Iris pigment epithelial cell (primary cell): ENCODE measurements at places on chromosomes 11 and 22.

DNA sequence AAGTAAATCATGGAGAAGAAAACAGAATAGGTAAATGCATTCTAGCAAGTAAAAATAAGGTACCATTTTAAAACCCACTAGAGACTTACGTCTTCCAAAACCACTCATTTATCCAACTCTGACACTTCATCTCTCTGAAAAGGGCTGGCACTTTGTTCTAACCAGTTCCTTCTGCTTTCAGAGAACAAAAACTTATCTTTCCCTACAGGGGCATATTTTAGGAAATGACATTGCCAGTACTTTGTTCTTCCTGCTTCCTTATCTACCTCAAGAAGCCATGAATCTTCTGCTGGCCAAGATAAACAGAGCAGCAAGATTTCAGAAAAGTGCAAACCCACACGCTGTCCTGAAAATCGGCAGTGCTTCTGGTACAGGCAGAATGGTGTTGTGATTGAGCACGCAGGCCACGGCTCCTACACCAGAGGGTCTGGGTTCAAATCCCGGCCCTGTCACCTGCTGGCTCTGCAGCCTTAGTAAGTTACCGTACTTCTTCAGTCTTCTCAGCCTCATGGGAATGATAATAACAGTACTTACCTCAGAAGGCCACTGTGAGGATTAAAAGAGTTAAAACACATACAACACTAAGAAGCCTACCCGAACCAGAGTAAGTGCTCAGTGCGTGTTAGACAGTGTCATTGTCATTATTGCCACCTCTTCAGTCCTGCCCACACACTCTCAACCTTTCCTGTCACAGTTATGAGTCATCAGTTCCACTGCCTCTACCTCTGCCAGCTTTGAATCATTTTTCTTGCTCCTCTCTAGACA is 11.0 kb downstream of the MPZL3 start:
- DNase-seq: peak; percentile 22

GRCh38 chr22:28068826-28069225 is 149.8 kb upstream of the PITPNB start:
- no peak for DNase-seq

- peak; percentile 87 for DNase-seq
These were observed 22.2 kb upstream of the CBX7 start for GRCh38 chr22:39174498-39175352.

GRCh38 chr11:114290503-114291235 is 5.5 kb upstream of the NNMT start:
- peak; percentile 84 for DNase-seq

DNA sequence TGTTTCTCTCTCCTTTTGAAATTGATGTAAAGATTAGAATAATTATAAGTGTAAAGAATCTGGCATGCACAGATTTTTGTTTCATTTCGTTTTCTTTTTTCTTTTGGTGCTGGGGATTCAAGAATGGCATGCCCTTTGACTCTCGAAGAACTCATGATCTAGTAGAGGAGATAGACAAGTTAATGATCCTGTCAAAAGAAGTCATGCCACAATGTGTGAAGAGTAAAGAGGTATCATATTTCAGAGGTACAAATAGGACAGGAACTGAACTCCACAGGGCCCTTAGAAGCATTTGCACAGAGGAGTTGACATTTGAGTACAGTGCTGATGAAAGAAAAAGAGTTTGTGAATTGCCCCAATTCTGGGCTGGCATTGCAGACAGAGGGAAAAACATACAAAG is 708.0 kb upstream of the ARHGAP42 start:
- DNase-seq: no peak

GRCh38 chr11:69276165-69276564 is 17.8 kb upstream of the MYEOV start:
- no peak for DNase-seq

GRCh38 chr11:95070471-95070870 is 3.8 kb downstream of the SRSF8 start:
- no peak for DNase-seq

DNA sequence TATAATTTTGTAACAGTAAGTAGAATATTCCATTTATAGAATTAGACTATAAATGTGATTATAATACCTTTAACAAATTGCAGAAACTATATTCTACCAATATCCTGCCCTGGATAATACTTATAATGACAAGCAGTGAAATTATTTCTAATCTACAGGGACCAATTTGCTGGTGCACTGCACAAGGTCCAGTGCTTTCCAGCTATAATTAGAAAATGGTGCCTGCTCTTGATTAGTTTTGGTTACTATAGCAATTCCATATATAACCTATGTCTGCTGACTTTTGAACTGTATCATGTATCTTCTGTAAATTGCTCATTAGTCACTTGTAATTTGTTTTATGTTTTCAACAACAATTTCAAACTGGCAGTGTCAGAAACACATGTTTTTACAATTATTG is 23.1 kb downstream of the FANCF start:
- no peak for DNase-seq

DNA sequence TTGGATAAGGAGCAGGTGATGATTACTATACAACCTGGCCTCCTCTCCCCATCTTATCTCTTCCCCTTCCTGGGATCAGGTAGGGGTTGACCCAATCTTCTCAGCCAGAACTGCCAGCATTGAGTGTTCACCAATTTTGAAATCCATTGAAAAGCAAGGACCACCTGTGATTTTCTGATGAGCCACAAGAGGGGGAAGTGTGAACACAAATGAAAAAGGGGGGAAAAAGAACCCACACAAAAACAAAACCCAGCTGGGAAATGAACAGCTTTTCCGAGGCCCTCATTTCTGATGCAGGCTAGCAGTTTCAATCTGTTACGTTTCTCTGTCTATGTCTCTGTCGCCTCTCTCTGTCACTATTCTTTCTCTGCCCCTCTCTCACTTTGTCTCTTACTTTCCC is 161.9 kb downstream of the INSC start:
- DNase-seq: peak; percentile 5

DNA sequence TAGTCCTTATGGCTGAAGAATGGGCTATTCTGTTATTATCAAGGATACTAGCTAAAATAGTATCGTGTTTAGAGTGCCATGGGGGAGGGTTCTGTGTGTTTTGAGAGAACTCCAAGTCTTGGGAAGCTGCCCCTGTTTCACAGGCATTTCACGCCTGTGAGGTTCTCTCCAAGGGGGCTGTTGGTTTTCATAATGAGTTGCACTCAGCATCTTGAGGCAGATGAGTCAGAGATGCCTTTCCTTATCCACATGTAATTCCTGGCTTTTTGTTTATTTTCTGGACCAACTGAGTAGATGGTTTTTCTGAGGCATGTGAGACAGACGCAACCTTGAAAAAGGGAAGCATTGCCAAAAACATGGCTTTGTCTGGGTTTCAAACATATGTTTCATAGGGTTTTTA is 203.7 kb downstream of the ARHGAP42 start:
- DNase-seq: peak; percentile 95

- no peak for DNase-seq
These were observed 33.2 kb downstream of the SPATA19 start for GRCh38 chr11:133811850-133812685.

- no peak for DNase-seq
These were observed 823 bp upstream of the MUC15 start for GRCh38 chr11:26572770-26573402.

DNA sequence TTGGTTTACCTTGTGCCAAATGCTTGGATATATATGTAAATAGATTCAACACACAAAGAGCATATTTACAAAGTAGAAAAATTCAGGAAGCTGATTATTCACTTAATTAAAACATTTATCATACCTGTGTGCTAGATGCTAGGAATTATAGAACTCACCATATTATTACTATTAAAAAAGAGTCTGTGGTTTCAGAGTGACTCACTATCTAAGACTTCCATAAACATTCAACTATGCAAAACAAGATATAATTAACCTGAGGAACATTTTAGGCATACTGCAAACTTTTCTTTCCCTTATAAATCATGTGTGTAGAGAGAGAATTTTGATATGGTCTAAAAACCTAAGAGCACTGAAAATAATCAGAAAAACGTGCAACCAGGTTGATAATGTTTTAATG is 27.3 kb downstream of the CTSC start:
- DNase-seq: peak; percentile 63

DNA sequence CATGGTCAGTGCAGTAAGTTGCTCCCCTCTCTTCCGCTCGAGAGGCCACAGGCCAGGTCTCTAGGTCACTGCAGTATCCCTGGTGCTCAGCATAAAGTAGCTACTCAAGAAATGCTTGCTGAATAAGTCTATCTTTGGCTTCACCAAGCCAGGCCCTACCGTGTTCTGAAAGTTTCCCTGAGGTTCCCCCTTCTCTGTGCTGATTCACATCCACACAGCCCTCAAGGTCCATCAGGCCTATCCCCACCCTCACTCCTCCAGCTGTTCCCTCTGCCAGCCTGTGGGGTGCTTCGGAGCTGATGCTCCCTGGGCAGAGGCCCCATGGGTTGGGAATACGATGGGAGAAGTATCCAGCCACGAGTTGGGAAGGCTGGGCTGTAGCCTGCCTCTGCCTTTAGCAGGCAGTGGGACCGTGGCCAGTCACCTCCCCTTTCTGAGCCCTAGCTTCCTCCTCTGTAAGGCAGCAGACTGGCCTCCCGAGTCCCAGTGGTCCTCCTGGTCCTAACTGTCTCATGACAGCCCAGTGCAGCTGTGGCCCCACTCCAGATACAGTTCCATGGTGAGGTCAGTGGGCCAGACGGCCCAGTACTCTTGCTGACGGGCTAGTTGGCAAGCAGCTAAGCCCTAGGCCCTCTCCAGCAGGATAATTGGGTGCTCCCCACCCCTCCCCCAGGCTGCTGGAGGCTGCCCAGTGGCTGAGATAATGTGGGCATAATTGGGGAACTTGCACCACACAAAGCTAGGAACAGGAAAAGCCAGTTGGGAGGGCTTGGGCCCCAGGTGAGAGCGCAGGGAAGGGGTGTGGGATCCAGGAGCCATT is 48.2 kb downstream of the NECTIN1 start:
- DNase-seq: peak; percentile 16

DNA sequence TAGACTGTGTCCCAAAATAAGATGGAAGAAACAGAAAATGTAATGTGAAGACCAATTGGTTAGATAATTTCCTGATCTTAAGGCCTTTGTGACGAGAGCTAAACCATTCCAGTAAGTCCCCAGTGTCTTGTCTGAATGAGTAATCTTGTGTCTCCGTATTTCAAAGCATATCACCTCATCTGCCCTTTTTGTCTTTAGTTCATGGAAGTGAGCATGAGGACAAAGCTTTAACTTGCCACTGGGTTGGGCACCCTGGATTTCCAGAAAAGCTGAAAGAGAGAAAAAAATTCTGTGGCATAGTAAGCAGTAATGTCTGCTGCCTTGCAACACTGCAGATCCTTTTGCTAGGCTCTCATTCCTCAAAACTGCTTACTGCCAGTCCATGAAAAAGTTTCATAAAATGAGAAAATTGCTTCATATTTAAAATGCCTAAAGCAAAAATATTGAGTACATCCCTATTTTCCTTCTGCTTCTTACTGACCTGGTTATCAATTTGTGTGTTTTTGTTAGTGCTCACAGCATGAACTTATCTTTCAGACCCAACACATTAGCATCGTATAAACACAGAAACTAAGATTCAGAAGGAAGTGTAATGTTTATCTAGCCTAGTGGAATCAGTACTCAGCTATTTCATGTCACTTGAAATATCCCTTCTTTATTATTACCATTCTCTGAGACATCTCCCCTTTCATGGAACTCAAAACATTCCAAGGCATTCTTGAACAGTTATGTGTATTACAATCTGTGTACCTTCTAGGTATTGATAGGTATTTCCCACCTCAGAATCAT is 5.3 kb downstream of the CASP12 start:
- peak; percentile 78 for DNase-seq

- no peak for DNase-seq
These were observed 986.5 kb upstream of the CHORDC1 start for GRCh38 chr11:91209306-91209705.

- no peak for DNase-seq
These were observed 15.4 kb downstream of the PPM1F start for GRCh38 chr22:21937041-21937820.

GRCh38 chr11:67606093-67606491 is 644 bp upstream of the NDUFV1 start:
- DNase-seq: no peak

DNA sequence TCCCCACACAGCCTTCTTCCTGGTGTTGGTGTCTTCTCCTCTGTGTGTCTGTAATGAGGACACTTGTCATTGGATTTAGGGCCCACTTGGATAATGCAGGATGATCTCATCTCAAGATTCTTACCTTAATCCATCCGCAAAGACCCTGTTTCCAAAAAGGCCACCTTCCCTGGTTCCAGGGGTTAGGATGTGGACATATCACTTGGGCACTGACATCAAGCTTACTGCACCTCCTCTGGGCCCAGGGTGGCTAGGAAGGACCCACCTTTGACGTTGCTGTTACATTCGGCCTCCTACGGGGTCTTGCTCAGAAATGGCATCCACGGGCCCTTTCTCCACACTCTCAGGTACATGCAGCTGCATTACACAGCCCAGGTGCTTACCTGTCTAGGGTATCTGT is 535.9 kb downstream of the BRD1 start:
- no peak for DNase-seq

- peak; percentile 98 for DNase-seq
These were observed 17.8 kb downstream of the MYO18B start for GRCh38 chr22:25759825-25760231.

DNA sequence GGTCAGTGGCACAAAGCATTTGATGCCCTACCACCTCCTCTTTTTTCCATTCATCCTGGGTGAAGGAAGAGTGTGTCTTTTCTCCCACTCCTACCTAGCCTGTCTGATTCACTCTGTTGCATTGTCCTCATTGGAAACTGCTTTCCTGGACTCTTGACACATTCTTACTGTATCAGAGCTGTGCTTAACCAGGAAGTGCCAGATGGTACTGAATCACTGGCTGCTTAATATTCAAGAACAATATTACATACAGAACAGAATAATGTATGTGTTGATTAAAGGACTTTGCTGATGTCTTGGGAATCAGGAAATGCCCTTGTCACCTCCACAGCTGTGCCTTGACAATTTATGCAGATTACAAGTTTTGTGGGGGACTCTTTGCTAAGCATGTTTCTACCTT is 44.4 kb downstream of the SVIP start:
- DNase-seq: peak; percentile 22

- peak; percentile 11 for DNase-seq
These were observed 296.4 kb downstream of the ETS1 start for GRCh38 chr11:128291007-128291406.
